ENCODE measurements at places on chromosomes 2 and 18.

- DNase-seq, result no peak
Measured at GRCh38 chr2:54604871-54605270, 118.6 kb upstream of the EML6 start.

- no peak for DNase-seq
Measured at GRCh38 chr2:228401065-228401912, 219.8 kb upstream of the SPHKAP start.

DNA sequence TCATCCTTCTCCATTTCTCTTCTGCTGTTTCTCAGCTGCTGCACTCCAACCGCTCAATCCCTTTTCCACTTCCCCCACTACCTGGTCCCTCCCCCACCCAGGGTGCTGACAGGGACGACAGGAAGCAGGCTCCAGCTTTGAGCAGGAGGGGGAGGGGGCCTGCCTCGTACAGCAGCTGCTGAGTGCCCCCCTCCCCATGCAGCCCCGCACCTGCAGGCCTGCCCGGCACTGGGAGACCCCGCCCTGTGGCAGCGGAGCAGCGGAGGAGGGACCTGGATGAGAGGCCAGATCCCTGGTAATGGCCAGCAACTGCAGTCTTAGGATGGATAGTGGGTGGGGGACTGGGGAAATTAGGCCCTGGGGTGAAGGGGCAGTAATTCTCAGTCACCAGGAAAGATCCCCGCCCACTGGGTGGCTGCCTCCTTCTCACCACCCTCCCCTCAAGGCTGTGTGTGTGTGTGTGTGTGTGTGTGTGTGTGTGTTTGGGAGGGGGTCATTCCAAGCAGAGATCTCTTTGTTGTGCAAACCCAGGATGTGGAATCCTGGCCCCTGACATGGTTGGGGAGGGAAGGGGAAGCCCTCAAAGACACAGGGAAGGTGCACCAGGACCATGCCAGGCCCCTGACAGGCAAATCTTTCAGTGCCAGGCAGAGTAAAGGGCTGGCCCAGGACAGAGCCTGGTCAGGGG is 6.8 kb upstream of the CRYBA2 start:
- DNase-seq, result no peak

DNA sequence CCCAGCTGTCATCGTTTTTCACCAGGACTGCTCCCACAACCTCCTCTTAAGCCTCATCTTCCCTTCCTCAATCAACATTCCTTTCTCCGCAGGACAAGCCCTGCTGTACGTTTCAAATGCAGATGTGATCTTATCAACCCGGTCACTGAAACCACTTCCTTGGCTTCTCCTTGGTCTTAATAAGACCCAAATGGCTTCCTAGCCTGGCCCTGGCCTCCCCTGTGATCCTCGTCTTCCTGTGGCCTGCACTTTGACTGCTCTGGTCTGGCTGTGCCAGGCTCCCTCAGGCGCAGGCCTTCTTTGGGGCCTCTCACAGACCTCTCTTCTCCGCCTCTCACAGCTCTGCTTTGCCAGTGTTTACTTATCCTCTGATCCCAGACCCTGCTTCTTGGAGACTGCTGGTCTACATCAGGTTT is 4.7 kb upstream of the ADNP2 start:
- DNase-seq, result no peak

DNA sequence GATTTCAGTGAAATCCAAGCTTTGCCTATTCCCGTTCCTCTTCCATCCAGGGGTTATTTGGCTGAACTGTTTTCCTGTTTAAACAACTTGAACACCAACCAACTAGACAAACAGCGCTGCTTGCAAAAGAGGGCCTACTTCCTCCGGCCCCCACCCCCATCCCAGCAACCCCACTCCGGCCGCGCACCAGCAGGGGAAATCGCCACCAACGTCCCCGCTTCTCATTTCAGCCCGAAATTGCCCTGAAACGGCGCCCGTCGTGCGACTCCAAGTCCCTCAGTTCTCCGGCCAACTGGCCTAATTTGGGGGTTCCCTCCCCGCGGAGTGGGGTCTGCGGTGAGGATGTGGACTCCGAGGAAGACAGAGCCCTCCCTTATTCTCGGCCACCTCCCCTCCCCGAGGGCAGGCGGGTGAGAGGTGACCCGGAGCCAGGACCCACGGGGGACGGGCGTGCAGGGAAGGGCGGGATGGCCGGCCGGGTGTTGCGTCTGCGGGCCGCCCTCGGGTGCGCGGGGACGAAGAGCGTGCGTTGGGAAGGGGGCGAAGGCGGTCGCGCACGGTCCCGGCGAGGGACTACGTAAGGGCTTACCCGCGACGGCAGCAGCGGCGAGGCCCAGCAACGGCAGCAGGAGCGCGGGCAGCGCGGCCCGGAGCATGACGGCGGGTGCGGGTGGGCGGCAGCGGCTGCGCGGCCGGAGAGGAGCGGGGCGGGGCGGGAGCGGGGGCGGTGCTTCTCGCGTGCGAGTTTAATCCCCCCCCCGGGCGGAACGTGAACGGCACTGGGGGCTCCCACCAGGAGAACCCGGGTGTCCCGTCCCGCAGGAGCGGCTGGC is at the start of gene CD302:
TSS of gene CD302 (minus strand) at position 666 of the 833 bp plus-strand sequence. CDS start at position 656, 10 bp downstream.
- no peak for DNase-seq

GRCh38 chr2:205930209-205930608 is 155.8 kb downstream of the INO80D start:
- no peak for DNase-seq

DNA sequence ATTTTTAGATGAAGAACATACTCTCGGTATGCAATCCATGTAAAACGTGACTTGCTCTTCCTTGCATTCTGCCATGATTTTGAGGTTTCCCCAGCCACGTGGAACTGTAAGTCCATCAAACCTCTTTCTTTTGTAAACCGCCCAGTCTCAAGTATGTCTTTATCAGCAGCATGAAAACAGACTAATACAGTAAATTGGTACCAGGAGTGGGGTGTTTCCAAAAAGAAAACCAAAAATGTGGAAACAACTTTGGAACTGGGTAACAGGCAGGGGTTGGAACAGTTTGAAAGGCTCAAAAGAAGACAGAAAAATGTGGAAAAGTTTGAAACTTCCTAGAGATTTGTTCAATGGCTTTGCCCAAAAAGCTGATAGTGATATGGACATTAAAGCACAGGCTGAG is 1957.9 kb downstream of the SUCLG1 start:
- no peak for DNase-seq

GRCh38 chr2:42105330-42106256 is 57.8 kb downstream of the PKDCC start:
- DNase-seq, result no peak

DNA sequence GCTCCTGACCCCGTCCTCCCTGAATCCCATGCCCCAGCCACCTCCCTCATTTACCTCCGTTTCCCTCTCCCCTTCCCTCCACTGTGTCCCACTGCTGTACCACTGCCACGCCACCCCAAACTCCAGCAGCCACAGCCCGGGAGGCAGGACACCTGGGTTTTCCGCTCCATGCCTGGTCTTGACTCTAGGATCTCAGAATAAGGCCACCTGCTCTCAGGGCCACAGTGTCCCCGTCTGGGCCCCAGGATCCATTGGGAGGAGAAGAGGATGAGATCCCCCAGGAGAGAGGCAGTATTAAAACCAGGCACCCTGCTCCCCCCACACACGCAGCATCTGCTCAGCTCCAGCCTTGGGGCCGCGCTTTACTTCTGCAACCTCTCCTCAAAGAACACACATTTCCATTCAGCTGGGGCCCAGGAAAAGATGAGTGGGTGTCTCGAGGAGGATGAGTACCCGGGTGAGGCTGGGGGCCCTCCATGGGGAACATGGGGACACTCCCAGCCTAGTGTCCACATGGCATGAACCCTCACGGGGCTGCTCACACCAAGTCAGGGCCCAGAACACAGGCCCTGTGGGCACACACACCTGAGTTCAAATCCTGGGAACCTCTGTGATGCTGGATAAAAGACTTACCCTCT is 32.8 kb upstream of the TNS1 start:
- no peak for DNase-seq

DNA sequence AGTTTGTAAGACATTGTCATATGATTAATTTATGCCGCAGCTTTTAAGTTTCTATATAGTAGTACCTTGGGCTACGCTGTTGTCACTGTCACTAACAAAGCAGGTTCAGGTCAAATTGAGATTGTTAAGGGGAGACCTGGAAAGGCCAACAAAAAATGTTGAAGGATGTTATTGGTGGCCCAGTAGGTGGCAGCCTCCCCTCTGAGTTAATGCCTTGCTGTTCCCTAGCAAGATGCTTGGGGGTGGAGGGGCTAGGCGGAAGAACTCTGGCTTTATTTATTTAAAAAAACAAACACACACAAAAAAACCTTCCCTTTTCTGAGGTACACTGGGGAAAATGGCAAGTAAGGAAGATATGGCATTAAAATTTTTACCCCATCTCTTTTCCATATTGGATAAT is 128.3 kb upstream of the ATP5MC3 start:
- no peak for DNase-seq

DNA sequence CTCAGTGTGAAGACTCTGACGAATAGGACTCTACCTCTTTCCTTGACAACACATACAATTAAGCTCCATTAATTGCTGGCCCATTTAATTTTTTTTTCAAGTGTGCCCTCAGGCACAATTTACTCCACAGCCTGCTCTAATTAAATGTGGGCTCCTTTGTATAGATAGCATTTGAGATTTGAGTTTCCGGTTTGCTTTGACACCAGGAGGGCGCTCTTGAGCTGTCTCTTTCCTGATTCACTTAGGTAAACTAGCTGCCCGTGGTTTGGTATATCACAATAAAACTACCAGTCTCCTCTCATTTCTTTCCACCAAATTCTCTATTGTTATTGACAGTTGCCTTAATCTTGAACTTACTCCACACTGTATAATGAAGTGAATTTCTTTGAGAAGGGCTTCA is 666.0 kb downstream of the DSC3 start:
- DNase-seq, result no peak

GRCh38 chr2:148754864-148755263 is 110.3 kb downstream of the EPC2 start:
- no peak for DNase-seq

- no peak for DNase-seq
Measured at GRCh38 chr2:184597571-184597991, 748 bp upstream of the ZNF804A start.

- DNase-seq, result no peak
Measured at GRCh38 chr2:11705063-11705462, 35.1 kb upstream of the NTSR2 start.

GRCh38 chr18:32391126-32391525 is 79.6 kb downstream of the GAREM1 start:
- DNase-seq, result no peak

DNA sequence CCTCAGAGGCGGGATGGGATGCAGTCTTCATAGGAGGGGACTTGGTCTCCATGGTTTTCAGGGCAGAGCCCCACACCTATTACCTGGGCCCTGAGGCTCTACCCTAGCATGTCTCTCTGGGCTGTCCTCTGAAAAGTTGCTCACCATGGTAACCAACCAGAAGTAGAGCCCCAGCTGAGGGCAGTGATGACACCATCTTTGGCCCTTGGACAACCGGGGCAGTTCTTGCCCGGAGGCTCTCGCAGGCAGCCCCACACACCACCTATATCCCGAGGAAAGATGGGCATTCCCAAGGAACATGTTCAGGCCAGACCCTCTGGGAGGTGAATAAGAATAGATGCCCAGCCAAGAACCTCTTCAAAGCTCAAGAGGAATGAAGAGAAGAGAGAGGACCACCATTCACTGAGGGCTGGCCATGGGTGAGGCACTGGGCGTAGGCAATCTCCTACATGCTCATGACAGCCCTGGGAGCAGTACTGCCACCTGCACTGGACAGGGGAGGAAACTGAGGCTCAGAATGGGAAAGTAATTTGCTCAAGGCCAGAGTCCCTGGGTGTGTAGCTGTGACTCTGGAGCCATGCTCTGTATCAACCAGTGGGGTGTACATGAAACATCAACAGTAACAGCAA is 72.5 kb downstream of the HS1BP3 start:
- DNase-seq, result no peak

GRCh38 chr18:2656237-2656980 is 883 bp downstream of the SMCHD1 start:
- no peak for DNase-seq

- no peak for DNase-seq
Measured at GRCh38 chr18:62505669-62506494, 16.9 kb upstream of the ZCCHC2 start.

DNA sequence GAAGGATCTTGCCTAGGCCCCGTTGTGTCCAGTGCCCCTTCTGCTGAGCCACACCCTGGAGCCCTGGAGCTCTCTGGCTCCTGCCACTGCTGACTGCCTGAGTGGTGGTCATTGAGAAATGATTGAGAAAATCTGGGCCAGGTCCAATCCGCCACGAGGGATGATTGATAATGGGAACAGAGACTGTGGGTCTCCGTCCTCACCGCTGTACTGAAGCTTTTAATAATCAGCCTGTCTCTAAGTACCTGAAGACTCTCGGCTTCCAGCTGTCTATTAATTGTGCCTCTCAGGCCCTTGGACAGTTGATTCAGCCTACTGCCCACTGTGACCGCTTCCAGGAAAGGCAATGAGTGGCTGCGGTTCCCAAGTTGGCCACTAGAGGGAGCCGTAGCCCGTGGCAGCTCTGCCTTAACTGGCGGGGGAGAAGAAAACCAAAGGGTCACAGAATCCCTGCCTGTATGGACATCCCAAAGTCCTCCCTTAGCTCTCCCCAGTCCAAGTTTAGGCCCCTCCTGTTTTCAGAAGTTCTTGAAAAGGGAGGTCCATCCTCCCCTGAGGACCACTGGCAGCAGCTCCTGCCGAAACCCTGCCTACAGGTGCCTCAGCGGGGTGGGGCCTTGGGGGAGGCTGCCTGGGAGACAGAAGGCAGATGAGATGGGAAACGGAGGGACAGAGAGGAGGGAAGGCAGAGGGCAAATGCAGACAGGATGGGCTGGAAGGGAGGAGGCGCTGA is 213.6 kb downstream of the TNS1 start:
- DNase-seq, result peak; percentile 48

- DNase-seq, result peak; percentile 91
Measured at GRCh38 chr2:55862673-55863390, 60.8 kb downstream of the EFEMP1 start.

GRCh38 chr2:37695336-37695735 is 23.9 kb upstream of the CDC42EP3 start:
- DNase-seq, result no peak

DNA sequence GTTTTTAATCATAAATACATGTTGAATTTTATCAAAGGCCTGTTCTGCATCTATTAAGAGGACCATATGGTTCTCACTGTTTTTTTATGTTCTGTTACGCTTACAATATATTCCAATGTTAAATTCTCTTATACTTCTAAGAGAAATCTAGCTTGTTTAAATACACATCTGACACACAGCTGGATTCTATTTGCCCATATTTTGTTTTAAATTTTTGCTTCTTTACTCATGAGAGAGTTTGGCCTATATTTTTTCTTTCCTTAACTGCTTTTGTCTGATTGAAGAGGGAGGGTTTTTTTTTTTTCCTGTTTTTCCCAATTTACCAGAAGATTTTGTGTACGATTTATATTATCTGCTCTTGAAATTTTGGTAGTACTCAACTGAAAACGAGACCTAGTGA is 34.9 kb downstream of the RNF144A start:
- no peak for DNase-seq
